Stimulated activated CD4-positive, alpha-beta T cell treated with anti-CD3 and anti-CD28 coated beads, Interleukin-1b, Interleukin-23, amount 100 ng/mL, for 1 hour (primary cell): ENCODE measurements at places on chromosomes 11 and 22.

DNA sequence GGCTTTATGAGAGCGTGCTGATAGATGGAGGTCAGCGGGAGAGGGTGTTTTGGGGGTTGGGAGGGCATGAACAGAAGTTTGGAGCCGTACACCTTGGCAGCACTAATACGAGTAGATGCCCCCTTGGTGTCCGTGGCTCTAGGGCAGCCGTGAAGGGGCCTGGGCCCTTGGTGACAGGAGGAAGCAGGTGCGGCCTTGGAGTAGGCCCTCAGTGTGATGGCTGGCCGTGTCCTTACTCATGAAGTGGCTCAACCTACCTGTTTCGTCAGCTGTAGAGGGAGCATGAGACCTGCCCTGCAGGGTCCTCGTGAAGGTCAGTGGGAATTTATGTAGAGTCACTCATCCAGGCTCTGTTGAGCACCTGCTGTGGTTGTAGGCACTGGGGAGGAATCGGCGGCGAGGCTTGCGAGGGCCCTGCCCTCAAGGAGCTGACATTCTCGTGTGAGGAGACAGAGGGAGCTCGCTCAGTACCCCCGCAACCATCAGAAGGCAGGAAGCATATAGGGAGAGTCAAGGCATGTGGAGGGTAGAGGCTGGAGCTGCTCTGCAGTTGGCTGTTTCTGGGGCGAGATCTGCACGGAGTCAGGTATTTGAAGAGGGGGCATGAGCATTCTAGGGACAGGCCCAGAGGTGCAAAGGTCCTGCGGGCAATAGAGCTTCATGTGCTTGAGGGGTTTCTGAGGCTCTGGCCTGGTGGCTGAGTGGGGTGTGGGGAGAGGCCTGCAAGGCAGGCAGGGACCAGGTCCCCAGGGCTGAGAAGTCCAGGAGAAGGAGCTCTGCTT lies 39.6 kb downstream of the TBC1D22A start:
- no peak for DNase-seq

- DNase-seq = no peak
Measured at GRCh38 chr11:28481616-28482480, 373.7 kb downstream of the METTL15 start.

- DNase-seq = no peak
Measured at GRCh38 chr11:2734181-2735052, 34.6 kb upstream of the KCNQ1OT1 start.

GRCh38 chr11:18650859-18651557 lies 16.9 kb upstream of the SPTY2D1 start:
- DNase-seq = peak; percentile 7

- no peak for DNase-seq
Measured at GRCh38 chr22:21834869-21835268, 32.6 kb downstream of the MAPK1 start.

- DNase-seq = no peak
Measured at GRCh38 chr11:8233691-8234424, 29.8 kb downstream of the LMO1 start.

GRCh38 chr11:33622186-33622585 lies 78.4 kb downstream of the C11orf91 start:
- DNase-seq = no peak

GRCh38 chr11:16861862-16862261 lies 123.4 kb downstream of the C11orf58 start:
- no peak for DNase-seq

DNA sequence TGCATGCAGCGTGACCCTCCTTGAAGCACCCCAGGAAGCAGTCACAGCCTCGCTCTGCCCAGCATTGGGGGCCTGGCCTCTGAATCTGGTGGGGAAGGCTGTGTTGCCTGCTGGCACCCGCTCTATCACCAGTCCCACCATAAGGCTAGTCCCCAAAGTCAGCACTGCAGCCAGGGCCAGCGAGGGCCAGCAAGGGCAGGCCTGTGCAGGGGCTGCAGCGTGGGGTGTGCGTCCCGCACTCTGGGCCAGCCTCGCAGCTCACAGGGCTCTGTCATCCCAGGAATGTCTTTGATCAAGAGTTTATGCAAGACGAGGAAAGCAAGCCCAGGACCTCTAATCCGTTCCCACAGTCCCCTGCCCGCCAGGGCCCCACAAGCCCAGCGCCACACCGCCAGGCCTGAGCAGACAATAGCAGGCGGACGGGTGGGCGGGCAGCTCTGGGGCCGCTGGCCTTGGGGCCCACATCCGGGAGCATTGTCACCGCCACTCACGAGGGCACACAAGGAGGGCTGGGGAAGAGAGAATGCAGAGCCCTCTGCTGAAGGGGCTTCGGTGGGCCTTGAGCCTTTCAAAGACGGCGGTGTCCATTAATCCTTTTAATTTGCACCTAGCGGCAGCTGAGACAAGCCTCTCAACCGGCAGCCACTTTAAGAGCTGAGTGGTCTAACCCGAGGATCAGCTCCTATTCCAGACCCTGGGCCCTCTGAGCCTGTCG lies 17.1 kb downstream of the LTO1 start:
- no peak for DNase-seq

DNA sequence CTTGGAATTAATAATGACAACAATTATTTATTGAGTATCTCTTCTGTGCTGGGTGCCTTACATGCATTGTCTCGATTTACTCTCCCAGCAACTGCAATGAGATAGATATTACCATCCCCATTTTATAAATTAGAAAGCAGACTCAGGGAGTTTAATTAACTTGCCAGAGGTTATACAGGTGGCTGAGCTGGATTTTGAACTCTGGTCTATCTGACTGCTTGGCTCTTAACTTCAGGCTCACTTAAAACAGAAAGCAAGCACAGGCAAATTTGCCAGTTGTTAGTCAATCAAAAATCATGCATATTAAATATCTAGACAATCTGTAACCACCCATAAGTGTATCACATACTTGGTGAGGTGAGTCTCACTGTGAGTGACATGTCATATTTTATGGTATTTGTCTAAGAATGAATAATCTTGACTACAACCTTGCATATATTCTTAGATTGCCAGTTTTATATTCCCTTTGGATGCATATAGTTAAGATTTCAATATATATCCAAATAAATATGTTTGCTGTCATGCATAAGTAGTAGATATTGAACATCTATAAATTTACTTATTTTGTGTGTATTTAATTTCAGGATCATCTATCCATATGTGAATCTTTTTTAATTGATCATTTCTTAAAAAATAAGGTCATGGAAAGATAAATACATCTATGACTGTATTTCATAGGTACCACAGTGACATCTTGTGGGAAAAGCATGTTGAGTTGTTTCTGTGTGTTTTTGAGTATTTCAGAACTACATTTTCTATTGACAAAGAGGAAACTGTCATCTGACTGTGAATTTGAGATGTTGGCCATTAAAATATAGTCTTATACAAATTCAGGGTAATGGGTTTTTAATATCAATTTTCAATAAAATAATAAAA lies 112.0 kb upstream of the ARHGAP42 start:
- DNase-seq = no peak

DNA sequence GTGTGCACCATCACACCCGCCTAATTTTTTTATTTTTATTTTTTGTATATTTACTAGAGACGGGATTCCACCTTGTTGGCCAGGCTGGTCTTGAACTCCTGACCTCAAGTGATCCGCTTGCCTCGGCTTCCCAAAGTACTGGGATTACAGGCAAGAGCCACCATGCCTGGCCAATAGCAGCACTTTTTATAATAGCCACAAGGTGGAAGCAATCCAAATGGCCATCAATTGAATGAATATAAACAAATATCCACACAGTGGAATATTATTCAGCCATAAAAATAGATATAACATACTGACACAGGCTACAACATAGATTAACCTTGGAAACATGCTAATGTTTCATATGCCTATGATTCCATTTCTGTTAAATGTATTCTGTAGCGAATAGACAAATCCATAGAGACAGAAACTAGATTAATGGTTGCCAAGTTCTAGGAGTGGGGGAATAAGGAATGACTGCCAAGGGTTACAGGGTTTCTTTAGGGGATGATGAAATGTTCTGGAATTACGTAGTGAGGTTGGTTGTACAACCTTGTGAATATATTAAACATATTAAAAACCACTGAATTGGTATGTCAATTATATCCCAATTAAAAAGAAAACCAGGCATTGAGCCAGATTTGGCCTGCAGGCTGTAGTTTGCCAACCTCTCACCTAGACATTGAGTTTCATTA lies 4.8 kb downstream of the VPS51 start:
- DNase-seq = no peak

GRCh38 chr22:35638410-35638809 lies 9.8 kb upstream of the APOL6 start:
- DNase-seq = no peak

DNA sequence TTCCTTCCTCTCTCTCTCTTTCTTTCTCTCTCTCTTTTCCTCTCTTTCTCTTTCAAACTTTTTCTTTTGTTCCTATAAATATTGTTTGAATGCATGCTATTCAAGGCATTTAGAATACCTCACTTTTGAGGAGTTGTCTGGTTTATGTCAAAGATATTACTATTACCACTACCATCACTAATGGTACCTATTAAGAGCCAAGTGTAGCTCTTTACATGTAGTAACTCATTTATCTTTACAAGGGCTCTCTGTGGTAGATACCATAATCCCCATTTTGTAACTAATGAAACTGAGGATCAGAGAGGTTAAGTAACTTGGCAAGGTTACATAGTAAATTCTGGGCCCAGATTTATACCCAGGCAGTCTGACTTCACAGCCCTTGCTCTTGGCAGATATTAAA lies 116.0 kb downstream of the CSTPP1 start:
- no peak for DNase-seq

- DNase-seq = no peak
Measured at GRCh38 chr22:39257901-39258475, 13.2 kb upstream of the PDGFB start.

GRCh38 chr22:36223504-36223903 lies 15.8 kb downstream of the APOL2 start:
- no peak for DNase-seq
